CMK (cell line): ENCODE measurements at places on chromosomes 1 and 21.

GRCh38 chr1:15423355-15424077 lies 13.8 kb downstream of the EFHD2 start:
- DNase-seq = no peak

DNA sequence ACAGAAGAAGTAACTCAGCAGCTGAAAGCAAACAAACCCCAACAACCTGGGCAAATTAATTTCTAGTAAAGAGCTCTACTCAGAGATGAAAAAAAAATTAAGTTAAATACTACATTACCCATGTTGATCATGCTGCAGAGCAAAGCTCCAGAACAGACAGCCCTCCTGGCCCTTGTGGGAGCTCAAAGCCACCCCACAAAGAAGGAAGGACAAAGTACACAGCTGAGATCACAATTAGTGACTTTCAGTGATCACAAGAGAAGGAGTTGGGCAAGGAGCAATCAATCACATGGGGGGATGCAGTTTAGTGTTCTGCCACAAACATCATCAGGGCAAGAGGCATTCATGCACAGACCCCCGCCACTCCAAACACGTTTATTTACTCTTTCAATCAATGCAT lies 114.2 kb downstream of the DAB1 start:
- DNase-seq = no peak

DNA sequence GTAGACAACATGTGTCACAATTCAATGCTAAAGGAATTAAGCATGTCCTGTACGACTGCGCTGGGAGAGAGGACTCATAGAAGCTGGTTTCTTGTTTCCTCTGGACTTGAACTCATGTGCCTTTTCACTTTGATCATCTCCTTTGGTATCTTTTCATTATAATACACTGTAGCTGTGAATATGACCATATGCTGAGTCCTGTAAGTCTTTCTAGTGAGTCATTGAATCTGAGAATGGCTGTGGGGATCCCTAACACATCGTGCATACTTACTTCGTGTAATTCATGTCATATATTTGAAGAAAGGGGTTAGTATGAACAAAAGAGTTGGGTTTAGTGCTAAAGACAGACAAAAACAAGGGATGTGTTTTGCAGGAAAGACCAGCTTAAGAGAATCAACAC lies 148.1 kb upstream of the RUNX1 start:
- DNase-seq = no peak

- DNase-seq = no peak
Measured at GRCh38 chr1:35210321-35211119, 17.6 kb upstream of the SFPQ start.

- DNase-seq = no peak
Measured at GRCh38 chr1:204726478-204726877, 40.9 kb upstream of the LRRN2 start.

DNA sequence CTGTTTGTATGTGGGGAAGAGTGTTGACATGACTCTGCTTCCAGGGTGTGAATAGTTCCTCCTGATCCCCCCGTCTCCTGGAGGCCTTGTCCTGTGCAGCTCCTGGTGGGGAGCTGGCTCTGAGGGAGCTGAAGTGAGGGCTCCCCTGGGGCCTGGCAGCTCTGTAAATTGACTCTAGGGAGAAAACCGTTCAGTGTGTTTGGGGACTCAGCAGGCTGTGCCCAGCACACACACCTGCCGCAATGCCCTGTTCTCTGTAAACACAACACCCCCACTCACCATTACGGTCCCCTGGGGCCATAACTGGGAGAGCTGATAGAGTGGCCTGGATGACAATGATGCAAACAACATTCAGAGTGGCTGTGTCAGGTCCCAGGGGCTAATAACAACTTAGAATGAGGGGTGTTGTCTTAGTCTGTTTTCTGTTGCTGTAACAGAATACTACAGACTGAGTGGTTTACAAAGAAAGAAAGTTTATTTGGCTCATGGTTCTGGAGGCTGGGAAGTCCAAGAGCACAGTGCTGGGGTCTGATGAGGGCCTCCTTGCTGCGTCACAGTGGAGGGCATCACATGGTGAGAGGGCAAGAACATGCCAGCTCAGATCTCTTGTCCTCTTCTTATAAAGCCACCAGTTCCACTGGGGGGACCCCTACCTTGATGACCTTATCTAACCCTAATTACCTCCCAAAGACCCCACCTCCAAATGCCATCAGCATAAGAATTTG lies 15.3 kb downstream of the ADORA1 start:
- no peak for DNase-seq
